ENCODE measurements at places on chromosomes 7 and 10.

- DNase-seq = peak; percentile 74
Observed at GRCh38 chr7:94436018-94436604, 41.4 kb downstream of the COL1A2 start.

- DNase-seq = peak; percentile 99
Observed at GRCh38 chr10:17216217-17216900, 11.7 kb upstream of the VIM start.

- no peak for DNase-seq
Observed at GRCh38 chr10:75497997-75498883, 66.8 kb downstream of the LRMDA start.

DNA sequence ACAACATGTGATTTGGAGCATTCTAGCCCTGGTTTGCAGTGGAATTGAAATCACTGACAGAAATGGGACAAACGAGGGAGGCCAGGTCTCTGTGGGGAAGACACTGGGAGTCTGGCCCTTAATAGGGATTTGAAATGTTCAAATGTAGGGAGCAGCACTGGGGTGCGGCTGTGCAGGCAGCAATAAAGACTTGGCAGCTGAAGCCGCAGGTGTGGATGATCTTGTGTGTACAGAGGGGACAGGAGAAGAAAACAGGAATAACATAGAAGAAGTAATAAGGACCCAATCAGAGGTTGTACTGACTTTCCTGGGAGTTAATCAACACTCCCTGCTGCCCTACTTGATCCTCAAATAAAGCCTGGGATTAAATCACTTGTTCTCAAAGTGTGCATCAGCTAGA lies 127.6 kb upstream of the PTN start:
- no peak for DNase-seq

GRCh38 chr7:26143298-26144048 lies 8.5 kb upstream of the NFE2L3 start:
- no peak for DNase-seq

GRCh38 chr10:22369434-22370072 lies 24.3 kb downstream of the SPAG6 start:
- no peak for DNase-seq

- DNase-seq = no peak
Observed at GRCh38 chr7:158032561-158033115, 555.0 kb downstream of the PTPRN2 start.

GRCh38 chr10:131618587-131619267 lies 282.1 kb upstream of the PPP2R2D start:
- no peak for DNase-seq

DNA sequence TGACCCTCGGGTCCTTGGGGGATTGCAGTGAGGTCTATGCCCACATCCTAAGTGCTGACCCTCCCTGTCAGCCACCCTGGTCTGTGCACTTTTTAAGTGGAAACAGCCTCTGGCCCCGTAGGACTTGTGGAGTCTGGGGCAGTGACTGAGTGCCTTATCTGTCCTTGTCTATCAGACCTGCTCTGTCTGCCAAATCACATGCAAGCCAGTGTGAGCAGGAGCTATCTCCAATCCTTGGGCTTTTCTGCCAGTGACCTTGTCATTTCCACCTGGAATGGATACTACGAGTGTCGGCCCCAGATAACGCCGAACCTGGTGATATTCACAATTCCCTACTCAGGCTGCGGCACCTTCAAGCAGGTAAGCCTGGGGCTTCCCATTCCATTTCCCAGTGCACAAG lies 62.7 kb downstream of the C10orf120 start:
- DNase-seq = no peak

DNA sequence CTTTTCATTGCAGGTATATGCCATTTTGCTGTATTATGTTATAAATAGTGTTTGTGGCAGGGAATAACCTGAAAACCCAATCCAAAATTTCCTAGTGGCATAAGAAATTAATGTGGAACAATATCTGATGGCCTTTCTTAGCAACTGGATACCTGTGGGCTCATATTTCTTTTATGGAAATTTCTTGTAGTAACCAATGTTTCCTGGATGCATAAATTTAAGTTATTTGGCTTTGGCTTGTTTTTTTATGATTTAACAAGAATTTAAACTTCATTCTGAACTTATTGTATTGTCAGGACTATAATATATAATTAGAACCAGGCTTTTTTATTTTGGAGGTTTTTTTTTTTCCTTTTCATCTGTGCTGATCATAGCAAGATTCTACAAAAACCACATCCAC lies 30.1 kb downstream of the TBC1D12 start:
- no peak for DNase-seq
